SJSA1 (cell line): ENCODE measurements at places on chromosomes 4 and X. TPM values are rescaled to one million over a fixed set of nuclear protein-coding genes. Genes with fewer than 3 reads are reported as not detected.

DNA sequence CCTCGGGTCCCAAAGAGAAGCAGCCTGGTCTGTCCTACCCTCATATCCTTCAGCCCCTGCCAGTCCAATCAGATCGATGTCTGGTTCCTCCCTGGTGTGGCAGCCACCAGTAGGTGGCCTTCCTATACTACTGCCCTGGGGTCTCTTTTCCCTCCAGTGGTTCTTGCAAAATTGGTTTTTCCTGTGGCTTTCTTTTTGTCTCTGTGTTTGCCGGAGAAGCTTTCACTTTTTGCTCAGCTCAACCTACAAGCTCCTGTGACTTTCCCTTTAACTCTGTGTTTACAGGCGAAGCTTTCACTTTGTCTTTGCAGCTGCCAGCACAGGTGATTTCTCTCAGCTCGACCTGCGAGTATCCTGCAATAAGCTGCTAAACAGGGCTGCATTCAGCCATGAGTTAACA, 46.8 kb downstream of the UGT2A3 start:
- peaks cover 6% of the 10 kb centered on the region; the same call in 1 of the 2 replicates for H3K27me3 ChIP-seq
- DNase-seq = no peak
- no peak overlapping the region for H3K27ac ChIP-seq

DNA sequence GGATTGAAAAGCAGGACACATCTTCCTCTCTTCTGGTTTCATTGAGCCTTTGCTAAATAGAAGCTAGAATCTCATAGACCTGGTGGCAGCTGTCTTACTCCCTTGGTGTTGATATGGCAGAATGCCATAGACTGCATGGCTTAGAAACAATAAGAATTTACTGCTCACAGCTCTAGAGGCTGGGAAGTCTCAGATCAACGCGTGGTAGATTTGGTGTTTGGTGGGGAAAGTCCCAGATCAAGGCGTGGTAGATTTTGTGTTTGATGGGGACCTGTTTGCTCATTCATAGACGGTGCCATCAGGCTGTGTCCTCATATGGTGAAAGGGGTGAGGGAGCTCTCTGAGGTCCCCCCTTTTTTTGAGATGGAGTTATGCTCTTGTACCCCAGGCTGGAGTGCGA, 57.6 kb upstream of the PPP2R3B start:
- H3K4me3 ChIP-seq = no peak overlapping the region
- no peaks in the 10 kb centered on the region for H3K4me1 ChIP-seq
- no peaks in the 10 kb centered on the region for H3K36me3 ChIP-seq

DNA sequence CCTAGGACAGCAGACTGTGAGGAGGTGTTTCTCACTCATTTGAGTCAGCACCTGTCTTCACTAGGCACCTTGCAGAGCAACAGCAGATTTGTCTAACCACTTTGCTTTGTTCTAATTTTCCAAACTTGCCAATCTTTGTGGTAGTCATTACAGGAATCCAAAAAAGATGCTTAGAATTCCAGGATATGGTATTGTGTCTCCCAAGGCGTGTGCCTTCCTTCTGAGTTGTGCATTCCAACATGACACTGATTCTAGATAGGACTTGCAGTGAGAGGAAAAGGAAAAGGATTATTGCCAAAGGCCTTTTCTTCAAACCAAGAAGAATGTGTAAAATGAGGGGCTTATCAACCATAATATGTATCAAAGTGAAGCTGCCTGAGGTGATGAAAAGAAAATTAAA, 126.2 kb downstream of the MAPK10 start:
- H3K36me3 ChIP-seq = no peaks in the 10 kb centered on the region
- H3K27me3 ChIP-seq = no peaks in the 10 kb centered on the region
- no peak overlapping the region for H3K4me3 ChIP-seq
- H3K27ac ChIP-seq = no peak overlapping the region
- no peak for DNase-seq
- H3K4me1 ChIP-seq = no peaks in the 10 kb centered on the region

GRCh38 chr4:124644621-124645020, 67.9 kb downstream of the ANKRD50 start:
- H3K4me3 ChIP-seq = no peak overlapping the region
- H3K36me3 ChIP-seq = no peaks in the 10 kb centered on the region
- no peak overlapping the region for H3K27ac ChIP-seq
- peaks cover 12% of the 10 kb centered on the region for H3K4me1 ChIP-seq
- DNase-seq = no peak

DNA sequence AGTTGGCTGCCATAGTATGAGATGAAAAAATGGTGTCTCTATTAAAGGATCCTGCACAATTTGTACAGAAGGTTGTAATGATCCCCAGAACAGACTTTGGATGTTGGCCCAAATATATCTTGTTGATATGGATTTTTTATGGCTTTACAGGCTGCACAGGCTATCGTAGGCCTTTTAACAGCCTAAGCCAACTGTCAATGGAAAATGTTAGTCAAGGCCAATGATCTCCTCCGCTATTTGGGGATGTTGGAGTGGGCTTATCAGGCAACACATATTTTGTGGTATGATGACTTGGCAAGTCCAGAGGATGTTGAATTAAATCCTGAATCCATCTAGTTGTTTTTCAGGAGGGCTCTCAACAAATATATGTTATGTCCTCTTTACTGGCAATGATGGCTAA, 42.1 kb downstream of the ZCCHC13 start:
- no peak overlapping the region for H3K27ac ChIP-seq
- peaks cover 20% of the 10 kb centered on the region for H3K4me1 ChIP-seq
- DNase-seq = no peak
- no peaks in the 10 kb centered on the region for H3K27me3 ChIP-seq
- H3K36me3 ChIP-seq = no peaks in the 10 kb centered on the region

DNA sequence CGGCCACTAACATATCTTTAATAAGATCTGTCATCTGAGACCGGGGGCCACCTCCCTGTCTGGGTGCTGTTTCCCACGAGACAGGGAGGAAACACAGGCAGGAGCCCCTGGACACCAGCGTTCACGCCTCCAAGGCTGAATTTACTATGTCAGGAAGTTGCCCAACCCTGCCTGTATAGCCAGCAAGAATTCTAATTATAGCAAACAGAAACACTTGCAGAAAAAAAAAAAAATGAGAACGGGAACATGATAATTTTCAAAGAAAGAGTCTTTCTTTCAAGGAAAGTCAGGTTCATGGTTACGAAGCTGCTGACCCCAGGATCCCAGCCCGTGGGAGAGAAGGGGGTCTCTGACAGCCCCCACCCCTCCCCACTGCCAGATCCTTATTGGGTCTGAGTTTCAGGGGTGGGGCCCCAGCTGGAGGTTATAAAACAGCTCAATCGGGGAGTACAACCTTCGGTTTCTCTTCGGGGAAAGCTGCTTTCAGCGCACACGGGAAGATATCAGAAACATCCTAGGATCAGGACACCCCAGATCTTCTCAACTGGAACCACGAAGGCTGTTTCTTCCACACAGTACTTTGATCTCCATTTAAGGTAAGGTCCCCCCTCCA, at the start of gene IL3RA:
IL3RA (plus strand) TSS at position 455 of the 613 bp plus-strand sequence. CDS start 4,981 bp downstream, outside the sequence.
- H3K4me1 ChIP-seq = no peaks in the 10 kb centered on the region
- no peaks in the 10 kb centered on the region for H3K36me3 ChIP-seq
- no peak for DNase-seq
- no peak within 1 kb of the TSS for H3K27ac ChIP-seq
- no peak within 1 kb of the TSS for H3K4me3 ChIP-seq

- H3K4me1 ChIP-seq = peaks cover 7% of the 10 kb centered on the region
- no peaks in the 10 kb centered on the region for H3K36me3 ChIP-seq
- no peaks in the 10 kb centered on the region for H3K27me3 ChIP-seq
- no peak for DNase-seq
Measured at GRCh38 chr4:7201420-7202305, 9.3 kb downstream of the SORCS2 start.

DNA sequence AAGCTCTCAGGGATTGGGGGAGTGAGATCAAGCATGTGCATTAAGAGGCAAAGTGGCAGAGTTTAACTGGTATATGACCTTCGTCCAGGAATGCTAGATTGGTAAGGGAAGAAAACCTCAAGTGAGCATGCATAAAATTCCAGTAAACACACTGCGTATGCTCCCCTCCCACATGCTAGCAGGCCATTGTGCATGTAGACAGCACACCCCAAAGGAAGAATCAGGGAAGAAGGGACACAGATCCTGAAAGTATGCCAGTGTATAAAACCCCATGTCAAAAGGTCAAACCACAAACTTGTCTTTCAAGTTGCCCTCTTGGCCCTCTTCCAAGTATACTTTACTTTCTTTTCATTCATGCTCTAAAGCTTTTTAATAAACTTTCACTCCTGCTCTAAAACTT, 405.2 kb upstream of the CNKSR2 start:
- H3K27me3 ChIP-seq = no peaks in the 10 kb centered on the region
- no peaks in the 10 kb centered on the region for H3K36me3 ChIP-seq
- no peaks in the 10 kb centered on the region for H3K4me1 ChIP-seq
- peak; percentile 1 for DNase-seq

- H3K27ac ChIP-seq = no peak overlapping the region
- no peaks in the 10 kb centered on the region for H3K4me1 ChIP-seq
- no peaks in the 10 kb centered on the region for H3K27me3 ChIP-seq
- no peak overlapping the region for H3K4me3 ChIP-seq
Measured at GRCh38 chr4:1490011-1490653, 83.9 kb upstream of the NKX1-1 start.

MAGEA1 gene
- not detected in 2 replicates for total RNA-seq

GRCh38 chrX:51899741-51900140, 6.3 kb downstream of the MAGED1 start:
- no peaks in the 10 kb centered on the region for H3K27me3 ChIP-seq
- peaks cover 8% of the 10 kb centered on the region for H3K4me1 ChIP-seq
- H3K4me3 ChIP-seq = no peak overlapping the region
- H3K36me3 ChIP-seq = peaks cover 46% of the 10 kb centered on the region
- no peak for DNase-seq
